Regular cardiac myocyte (primary cell): ENCODE measurements at places on chromosomes 12 and 14. TPM values are rescaled to one million over a fixed set of nuclear protein-coding genes. Genes with fewer than 3 reads are reported as not detected.

Gene STYK1
- 2.0 and 4.8 TPM in 2 replicates for total RNA-seq

Gene INSM2
- under 0.01 TPM in 1 of 2 replicates, not detected in the other for total RNA-seq

Gene GPRC5D
- total RNA-seq, result not detected in 2 replicates

Gene E2F7
- total RNA-seq, result 18.6 and 28.6 TPM in 2 replicates

Gene ADCY6
- total RNA-seq, result 48.9 and 76.4 TPM in 2 replicates
